ENCODE measurements at places on chromosomes 12 and 14.

DNA sequence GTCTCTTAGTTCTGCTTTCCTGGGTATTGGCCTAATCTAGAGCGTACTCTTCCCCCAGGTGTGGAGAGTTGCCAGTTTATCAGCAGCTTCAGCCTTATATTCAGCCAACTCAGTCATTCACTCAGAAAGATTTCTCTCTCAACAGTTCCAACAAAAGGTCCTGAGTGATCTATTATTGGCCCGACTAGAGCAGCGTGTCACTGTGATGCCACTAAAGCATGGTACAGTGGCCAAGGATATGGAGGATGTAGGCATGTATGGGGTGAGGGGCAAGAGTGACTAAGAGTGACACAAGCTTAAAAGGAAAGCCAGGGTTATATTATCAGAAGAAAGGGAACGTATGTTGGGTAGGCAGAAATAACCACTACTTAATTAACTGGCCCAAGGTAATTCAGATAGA, 4.8 kb downstream of the NOPCHAP1 start:
- DNase-seq, result no peak

GRCh38 chr14:67564236-67564635, 31.1 kb downstream of the PLEKHH1 start:
- DNase-seq, result no peak

DNA sequence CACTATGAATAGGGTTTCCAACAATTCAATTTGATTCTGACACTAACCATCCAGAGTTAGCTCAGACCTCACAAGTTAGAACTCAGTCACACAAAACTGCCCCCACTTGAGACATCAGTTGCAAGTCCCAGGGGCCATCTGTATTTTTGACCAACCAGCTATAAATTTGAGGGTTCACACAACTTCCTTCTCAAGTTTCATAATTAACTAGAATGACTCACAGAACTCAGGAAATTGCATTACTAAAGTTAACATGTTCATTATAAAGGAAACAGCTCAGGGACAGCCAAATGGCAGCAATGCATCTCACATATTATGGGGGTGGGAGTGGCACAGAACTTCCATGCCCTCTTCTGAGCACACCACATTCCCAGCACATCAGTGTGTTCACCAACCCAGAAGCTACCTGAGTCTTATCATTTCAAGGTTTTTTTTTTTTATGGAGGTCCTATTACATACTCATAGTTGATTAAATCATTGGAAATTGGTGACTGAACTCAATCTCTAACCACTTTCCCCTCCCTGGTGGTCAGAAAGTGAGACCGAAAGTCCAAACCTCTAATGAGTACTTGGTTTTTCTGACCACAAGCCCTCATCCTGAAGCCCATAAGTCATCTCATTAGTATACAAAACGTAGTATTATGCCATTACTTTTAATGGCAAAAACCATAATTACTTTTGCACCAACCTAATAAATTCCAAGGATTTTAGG, 1721.5 kb upstream of the SEL1L start:
- peak; percentile 64 for DNase-seq

GRCh38 chr14:100321473-100322137, 1.5 kb upstream of the SLC25A47 start:
- DNase-seq, result no peak

- peak; percentile 18 for DNase-seq
Observed at GRCh38 chr12:122336015-122336946, 70.0 kb upstream of the VPS33A start.

- no peak for DNase-seq
Observed at GRCh38 chr12:27469176-27469736, 22.7 kb downstream of the SMCO2 start.

- no peak for DNase-seq
Observed at GRCh38 chr12:65925626-65926025, 101.3 kb downstream of the HMGA2 start.

DNA sequence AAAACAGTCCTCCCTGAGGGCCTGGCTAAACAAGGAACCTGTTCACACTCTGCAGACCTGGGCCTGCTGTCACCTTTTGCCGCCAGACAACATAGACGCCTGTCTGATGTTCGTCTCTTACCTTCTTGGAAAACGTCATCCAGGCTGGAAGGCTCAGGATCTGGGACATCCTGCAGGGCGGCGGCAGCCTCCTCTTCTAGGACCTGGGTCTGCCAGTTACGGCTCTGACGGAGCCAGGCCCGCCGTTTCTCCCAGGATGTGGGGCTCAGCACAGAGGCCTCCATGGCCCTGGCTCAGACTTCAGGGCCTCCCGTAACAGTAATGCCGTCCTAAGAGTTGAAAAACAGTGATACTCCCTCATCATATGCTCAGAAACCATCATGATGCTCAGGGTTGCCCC, 10.3 kb downstream of the TESPA1 start:
- no peak for DNase-seq

DNA sequence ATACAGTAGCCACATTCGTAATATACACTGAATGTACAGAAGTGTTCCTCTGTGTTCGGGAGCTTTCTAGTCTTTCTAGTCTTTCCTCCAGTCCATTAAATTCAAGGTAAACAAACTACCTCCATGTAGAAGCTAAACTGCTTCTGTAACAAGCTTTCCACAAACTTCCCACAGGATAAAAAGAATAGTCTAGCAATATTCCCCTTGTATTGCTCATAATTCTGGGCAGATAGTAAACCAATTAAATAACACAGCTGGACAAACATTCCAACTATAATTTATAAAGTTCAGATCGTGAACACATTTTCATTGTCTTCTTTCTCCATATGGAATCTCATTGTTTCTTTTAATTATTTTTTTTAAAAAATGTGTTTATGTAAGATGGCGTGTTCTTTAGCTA, 307.2 kb downstream of the AEBP2 start:
- DNase-seq, result no peak

GRCh38 chr14:99568567-99569560, 35.1 kb downstream of the CCDC85C start:
- peak; percentile 70 for DNase-seq

- DNase-seq, result no peak
Observed at GRCh38 chr12:67681941-67682620, 33.5 kb downstream of the DYRK2 start.

GRCh38 chr12:128662101-128662500, 161.7 kb downstream of the SLC15A4 start:
- no peak for DNase-seq

Measured in fibroblast of skin of right quadriceps (primary cell).